Stimulated activated memory B cell treated with anti-CD40 and anti-IgM and Interleukin-4, amounts not matched to agents 10 μg/mL and 1 μg/mL and 100 μg/mL, for 72 hours (primary cell): ENCODE measurements at places on chromosomes 6 and 20.

DNA sequence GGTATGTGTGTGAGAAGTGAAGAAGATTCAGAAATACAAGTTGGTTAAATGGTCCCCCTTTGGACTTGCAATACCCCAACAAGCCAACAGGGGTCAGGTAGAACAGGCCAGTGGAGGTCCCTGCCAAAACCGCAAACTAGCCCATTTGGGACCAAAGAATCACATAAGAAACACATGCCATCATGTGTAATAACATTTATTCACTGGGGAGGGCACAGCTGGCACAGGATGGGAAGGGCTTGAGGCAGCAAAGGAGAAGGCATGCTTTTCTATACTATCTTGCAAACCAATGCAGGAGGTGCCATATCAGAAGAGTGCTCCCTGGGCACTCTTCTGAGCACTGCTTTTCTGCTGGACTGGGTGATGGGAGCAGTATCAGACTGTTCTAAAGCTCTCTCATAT lies 116.1 kb upstream of the TRAF3IP2 start:
- ATAC-seq, result no peak

GRCh38 chr6:45388328-45388727 lies 10.6 kb upstream of the SUPT3H start:
- ATAC-seq, result no peak

GRCh38 chr6:142867355-142867801 lies 77.6 kb downstream of the HIVEP2 start:
- no peak for ATAC-seq

GRCh38 chr20:17479063-17479657 lies 52.0 kb downstream of the BFSP1 start:
- no peak for ATAC-seq

DNA sequence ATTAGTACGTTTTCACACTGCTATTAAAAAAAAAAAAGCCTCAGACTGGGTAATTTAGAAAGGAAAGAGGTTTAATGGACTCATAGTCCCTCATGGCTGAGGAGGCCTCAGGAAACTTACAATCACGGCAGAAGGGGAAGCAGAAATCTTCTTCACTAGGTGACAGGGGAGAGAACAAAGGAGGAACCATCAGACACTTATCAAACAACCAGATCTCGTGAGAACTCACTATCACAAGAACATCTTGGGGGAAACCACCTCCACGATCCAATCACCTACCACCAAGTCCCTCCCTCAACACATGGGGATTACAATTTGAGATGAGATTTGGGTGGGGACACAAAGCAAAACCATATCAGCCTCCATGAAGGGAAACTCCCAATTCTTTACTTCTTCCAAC lies 85.2 kb upstream of the MAFB start:
- ATAC-seq, result no peak

GRCh38 chr6:24524805-24525204 lies 30.0 kb downstream of the ALDH5A1 start:
- ATAC-seq, result no peak

DNA sequence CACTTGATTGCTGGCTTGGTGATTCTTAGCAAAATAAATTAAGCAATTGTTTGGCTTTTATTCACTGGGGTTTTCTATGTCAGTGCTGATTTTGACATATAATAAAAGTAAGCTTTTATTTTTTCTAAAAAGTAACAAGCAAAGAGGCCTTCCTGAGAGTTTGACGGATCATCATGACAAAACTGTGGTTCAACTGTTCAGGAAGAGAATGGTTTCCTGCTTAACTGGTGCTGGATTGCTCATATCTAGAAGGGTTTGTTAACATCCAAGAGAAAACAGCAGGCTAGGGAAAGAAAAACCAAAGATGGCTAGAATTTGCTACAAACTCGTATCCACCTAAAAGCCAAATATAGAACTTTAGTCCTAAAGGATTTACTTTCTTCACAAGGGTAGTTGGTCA lies 21.2 kb downstream of the SERPINB1 start:
- ATAC-seq, result no peak

DNA sequence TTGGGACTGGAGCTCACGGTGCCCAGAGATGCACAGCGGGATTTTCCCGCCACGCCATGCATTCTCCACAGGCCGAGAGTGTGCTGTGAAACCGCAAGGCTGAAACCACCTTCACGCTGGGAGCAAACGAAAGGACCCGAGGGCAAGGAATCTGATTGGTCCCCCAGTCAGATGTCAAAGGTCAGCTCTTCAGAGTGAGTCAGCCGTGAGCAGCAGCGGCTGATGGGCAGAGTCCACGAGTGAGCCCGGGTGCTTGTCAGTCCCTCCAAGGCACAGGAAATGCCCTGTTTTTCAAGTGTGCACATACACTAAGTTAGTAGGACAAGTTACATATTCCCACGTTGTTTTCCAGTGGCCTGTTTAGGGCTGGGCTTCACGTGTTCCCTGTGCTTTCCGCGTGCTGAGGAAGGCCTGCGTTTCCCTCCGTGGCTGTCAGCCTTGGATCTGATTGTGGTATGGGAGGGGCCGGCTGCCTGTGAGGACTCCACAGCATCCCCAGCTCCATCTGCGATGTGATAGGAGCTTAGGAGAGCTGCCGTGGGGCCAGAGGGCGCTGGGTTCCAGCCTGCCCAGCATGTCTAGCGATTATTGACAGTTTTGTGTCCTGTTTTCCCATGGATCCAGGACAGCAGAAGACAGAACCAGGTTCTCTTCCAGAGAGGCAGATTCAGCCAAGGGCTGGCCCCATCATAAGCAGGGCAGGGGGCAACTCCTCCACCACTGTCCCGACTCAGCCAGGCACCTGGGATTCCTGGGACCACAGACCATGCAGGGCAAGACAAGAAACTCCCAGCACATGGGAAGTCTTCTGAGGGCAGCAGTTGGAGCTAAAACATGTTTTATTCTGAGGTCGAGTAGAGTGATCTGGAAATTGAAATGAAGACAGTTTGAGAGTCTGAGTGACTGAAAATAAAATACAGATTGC lies 38.2 kb upstream of the FRMD1 start:
- ATAC-seq, result no peak

GRCh38 chr6:21664314-21665109 lies 71.0 kb downstream of the SOX4 start:
- ATAC-seq, result no peak

DNA sequence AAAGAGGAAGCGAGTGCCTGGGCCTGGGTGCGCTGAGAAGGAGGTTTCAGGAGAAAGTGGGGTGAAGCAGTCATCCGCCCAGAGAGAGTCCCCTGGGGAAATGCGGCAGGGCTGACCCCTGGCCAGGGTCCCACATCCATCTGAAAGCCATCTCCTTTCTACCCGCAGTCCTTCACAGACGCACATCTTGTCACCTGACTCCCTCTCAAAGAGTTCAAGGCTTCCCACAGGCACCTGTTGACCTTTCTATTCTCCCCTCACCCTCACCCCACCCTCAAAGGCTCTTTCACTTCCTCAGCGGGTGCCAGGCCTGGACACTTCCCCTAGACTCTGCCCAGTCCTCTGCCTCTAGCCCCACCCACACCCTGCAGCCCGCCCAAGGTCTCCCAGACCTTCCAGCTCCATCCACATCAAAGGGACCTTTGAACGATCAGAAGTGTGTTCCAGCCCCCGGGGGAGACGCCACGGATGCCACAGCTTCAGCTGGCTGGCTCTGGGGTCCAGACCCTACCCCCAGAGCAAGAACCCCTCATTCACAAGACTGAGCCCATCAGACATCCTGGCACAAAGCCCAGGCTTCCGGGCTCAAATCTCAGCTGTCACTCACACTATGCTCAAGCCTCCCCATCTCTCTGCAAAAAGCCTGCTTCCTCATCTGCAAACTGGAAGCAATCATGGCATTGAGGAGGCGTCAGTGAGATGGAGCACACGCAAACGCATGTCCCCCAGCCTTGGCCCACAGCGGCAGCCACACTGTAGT lies 2.1 kb downstream of the CTSZ start:
- ATAC-seq, result peak; percentile 84

GRCh38 chr6:147933224-147933623 lies 409.4 kb upstream of the SASH1 start:
- no peak for ATAC-seq

- ATAC-seq, result no peak
These were observed 321.2 kb upstream of the MAP3K7 start for GRCh38 chr6:90907931-90908655.

DNA sequence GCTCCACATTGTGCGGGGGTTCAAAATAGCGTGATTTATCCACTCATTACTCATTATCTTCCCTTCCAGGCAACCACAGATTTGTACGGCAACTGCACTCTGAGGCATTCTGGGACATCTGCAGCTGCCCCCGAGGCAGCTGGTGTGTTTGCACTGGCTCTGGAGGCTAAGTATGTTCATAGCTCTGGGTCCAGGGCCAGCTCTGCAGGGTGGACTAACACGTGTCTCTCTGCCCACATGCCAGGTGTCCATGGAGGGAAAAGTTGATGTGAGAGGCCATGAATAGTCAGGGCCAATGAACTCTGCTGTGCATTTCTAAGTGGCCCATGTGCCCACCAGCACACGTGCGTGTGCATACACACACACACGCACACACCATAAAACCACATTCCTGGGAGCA lies 74.9 kb downstream of the BFSP1 start:
- ATAC-seq, result no peak

DNA sequence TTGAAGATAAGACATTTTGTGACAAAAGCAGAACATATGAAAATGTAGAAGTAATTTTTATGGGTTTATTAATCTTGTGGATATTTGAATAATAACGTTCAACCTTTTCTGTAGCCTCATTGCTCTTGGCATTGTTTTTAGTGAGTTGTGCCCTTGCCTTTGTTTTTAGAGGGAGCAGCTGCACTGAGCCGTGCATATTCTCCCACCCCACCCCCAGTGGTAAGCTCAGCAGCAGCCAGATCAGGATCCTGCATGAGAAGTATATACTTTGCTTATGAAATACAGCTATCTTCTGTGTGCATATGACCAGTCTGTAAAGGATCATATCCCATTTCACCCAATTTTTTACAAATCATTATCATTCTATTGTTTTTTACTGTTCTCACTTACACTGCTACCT lies 184.2 kb downstream of the COL9A1 start:
- no peak for ATAC-seq

- ATAC-seq, result no peak
These were observed 380.9 kb downstream of the UTRN start for GRCh38 chr6:144665932-144666450.

DNA sequence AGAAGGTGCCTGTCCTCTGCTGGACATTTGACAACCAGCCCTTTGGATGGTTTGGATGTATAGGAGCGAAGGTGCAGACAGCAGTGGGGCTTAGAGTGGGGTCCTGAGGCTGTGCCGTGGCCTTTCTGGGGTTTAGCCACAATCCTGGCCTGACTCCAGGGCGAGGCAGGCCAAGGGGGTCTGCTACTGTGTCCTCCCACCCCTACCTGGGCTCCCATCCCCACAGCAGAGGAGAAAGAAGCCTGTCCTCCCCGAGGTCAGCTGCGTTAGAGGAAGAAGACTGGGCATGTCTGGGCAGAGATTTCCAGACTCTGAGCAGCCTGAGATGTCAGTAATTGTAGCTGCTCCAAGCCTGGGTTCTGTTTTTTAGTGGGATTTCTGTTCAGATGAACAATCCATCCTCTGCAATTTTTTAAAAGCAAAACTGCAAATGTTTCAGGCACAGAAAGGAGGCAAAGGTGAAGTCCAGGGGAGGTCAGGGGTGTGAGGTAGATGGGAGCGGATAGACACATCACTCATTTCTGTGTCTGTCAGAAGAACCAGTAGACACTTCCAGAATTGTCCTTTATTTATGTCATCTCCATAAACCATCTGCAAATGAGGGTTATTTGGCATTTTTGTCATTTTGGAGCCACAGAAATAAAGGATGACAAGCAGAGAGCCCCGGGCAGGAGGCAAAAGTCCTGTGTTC lies 1.3 kb upstream of the CDKN1A start:
- ATAC-seq, result no peak

GRCh38 chr20:2244993-2245392 lies 50.8 kb upstream of the TGM3 start:
- no peak for ATAC-seq

- ATAC-seq, result no peak
These were observed 8.0 kb upstream of the TSHZ2 start for GRCh38 chr20:52964131-52964530.

DNA sequence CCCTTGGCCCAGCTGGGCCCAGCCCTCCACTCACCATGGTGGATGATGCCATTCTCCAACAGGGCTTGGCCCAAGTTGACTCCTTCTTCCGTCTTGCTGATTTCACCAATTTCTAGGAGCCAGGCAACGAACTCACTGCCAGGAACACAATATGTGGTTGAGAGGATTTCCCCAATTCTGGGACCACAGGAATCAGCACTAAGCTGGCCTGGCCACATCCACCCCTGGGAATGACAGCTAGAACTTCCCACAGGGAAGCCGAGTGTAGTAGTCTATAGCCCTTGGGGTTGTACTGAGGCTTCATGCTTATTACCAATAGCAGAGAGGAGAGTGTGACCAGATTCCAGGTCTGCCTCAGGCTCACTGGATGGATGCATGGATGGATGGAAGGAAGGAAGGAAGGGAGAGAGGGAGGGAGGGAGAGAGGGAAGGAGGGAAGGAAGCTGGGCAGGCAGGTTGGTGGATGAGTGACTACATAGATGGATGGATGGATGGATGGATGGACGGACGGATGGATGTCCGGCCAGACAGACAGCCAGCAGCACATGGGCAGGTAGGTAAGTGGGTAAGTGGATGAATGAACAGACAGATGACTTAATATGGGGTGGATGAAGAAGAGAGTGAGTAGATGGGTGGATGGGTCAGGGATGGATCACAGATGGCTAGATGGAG lies 146.5 kb downstream of the PREX1 start:
- no peak for ATAC-seq

- no peak for ATAC-seq
These were observed 32.4 kb downstream of the SLC16A10 start for GRCh38 chr6:111119571-111120329.

DNA sequence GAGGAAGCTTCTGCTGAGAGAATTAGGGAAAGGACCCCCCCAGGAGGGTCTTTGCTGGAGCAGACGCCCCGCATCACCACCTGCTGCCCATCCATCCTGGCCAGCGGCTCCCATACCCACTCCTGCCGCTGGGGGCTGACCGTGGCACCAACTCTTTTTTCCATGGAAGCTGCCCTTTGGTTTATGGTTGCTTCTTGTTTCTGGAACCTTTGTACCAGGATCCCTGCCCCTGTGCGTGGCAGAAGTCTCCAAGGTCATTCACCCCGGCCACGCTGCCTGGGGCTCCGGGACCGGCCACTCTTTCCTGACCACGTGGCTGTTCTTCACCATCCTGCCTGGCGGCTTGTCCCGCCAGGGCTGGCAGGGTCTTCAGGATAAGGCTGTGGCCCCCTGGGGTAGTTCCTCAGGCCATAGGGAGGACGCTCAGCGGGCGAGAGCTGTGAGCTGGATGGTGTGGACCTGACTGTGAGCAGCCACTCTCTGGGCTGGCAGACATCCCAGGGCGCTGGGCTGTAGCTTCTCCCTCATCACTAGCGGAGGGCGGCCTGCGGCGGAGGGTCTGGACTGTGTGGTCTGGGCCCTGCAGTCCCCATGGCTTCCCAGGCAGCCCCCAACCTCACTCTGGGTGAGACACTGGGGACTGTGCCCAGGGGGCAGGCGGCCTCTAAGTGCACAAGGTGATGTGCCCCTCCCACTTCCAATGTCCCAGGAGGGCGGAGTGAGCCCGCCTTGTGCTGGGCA lies 22.8 kb upstream of the RBBP8NL start:
- no peak for ATAC-seq

GRCh38 chr6:136371959-136372358 lies 82.3 kb upstream of the BCLAF1 start:
- ATAC-seq, result no peak

GRCh38 chr6:149440735-149441671 lies 40.9 kb downstream of the SUMO4 start:
- no peak for ATAC-seq
